ENCODE measurements at places on chromosomes 4 and X. TPM values are rescaled to one million over a fixed set of nuclear protein-coding genes. Genes with fewer than 3 reads are reported as not detected.
A peak's percentile ranks its signal among the peaks of the same experiment; 100 is the strongest.

Gene PHEX
- total RNA-seq: 0.16 TPM

Gene SPATA4
- not detected for total RNA-seq

DNA sequence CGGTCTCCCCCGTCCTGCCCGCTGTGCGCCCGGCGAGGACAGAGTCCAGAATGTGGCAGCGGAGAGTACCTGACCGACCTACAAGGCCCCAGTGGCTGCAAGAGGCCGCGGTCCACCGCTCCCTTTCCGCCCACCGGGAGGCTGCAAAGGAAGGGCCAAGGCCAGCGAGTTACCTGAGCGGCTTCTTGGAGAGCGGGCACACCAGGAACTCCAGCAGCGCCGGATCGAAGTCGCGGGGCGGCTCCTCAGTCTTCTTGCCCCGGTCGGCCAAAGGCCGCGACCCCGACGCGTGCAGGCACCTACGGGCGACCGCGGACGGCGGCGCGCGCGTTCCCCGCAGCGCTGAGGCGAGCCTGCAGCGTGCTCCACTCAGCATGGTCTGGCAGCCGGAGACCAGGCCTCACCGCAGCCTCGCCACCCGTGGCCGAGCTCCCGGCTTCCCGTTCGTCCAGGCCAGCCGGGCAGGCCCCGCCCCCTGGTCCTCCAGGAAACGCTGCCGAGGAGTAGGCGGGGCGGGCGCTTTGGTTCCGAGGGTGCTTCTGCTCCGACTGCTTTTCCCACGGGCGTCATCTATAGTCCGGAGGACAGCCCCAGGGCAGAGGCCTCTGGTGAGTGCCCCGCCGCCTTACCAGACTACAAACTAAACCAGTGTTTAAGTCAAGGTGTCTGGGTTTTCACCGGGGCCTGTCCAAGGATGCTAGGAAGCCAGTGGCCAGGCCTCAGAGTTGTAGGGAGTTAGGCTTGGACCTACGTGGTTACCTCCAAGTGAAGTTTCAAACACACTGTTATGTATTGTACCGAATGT lies at the start of gene PYURF:
Gene PYURF (minus strand): TSS at position 452 of the 805 bp plus-strand sequence. CDS start 76 bp downstream, at position 376.
- peak; percentile 91 for DNase-seq
- H3K4me1 ChIP-seq: peaks cover 21% of the 10 kb centered on the region
- H3K27me3 ChIP-seq: no peaks in the 10 kb centered on the region
- H3K4me3 ChIP-seq: peak within 1 kb of the TSS; percentile 84

DNA sequence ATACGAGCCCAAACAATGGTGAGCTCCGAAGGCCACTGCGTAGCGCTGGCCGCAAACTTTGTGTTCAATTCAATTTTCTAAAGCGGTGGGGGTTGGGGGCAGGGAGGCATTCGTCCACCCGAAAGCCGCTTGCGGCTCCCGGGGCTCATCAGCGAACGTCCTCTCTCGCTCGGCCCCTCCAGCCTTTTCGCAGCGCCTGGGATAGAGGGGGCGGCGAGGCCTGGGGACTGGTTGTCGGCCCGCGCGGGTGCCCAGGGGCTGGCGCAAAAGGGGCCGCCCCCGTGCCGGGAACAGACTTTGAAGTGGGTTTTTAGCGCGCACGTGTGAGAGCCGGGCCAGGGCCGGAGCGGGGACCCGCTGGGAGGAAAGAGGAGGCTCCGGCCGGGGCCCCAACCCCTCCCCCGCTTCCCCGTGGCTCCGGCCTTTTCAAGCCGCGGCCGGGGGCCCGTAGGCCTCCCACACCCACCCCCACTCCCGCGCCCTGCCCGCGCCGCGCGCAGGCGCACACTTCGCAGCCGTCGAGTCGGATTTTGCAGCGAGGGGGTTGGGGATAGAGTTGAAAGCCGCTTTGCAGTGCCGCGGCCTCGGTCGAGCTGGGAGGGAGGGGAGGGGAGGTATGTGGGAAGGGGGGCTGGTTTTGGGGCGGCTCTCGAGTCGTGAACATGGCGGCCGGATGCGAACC lies 8.3 kb downstream of the ZIC3 start:
- no peaks in the 10 kb centered on the region for H3K36me3 ChIP-seq
- DNase-seq: no peak
- H3K27ac ChIP-seq: no peak overlapping the region
- H3K4me1 ChIP-seq: no peaks in the 10 kb centered on the region
- H3K27me3 ChIP-seq: no peaks in the 10 kb centered on the region

- H3K27me3 ChIP-seq: no peaks in the 10 kb centered on the region
- H3K36me3 ChIP-seq: peaks cover 71% of the 10 kb centered on the region
- peaks cover 15% of the 10 kb centered on the region for H3K4me1 ChIP-seq
- H3K27ac ChIP-seq: no peak overlapping the region
- no peak overlapping the region for H3K4me3 ChIP-seq
- DNase-seq: peak; percentile 30
Measured at GRCh38 chr4:55444827-55445226, 49.1 kb downstream of the TMEM165 start.

All from SJSA1 (cell line).